Natural killer cell treated with Interleukin-12 subunit alpha and Interleukin-12 subunit beta and Interleukin-15 and Interleukin-18, amount 100 ng/mL, for 72 hours (primary cell): ENCODE measurements at places on chromosomes 2 and 18. TPM values are rescaled to one million over a fixed set of nuclear protein-coding genes. Genes with fewer than 3 reads are reported as not detected.
A peak's percentile ranks its signal among the peaks of the same experiment; 100 is the strongest.

GRCh38 chr2:120231974-120232635 lies 8.9 kb upstream of the TMEM185B start:
- H3K36me3 ChIP-seq = no peaks in the 10 kb centered on the region
- DNase-seq = peak; percentile 90
- H3K4me3 ChIP-seq = peak overlapping the region; percentile 97
- H3K4me1 ChIP-seq = peaks cover 41% of the 10 kb centered on the region
- no peaks in the 10 kb centered on the region for H3K27me3 ChIP-seq
- H3K27ac ChIP-seq = peak overlapping the region; percentile 100

GRCh38 chr2:102276549-102277201 lies 34.7 kb upstream of the IL1RL1 start:
- peaks cover 63% of the 10 kb centered on the region for H3K4me1 ChIP-seq
- no peaks in the 10 kb centered on the region for H3K27me3 ChIP-seq
- peaks cover 23% of the 10 kb centered on the region for H3K36me3 ChIP-seq
- peak overlapping the region; percentile 69 for H3K4me3 ChIP-seq
- peak overlapping the region; percentile 83 for H3K27ac ChIP-seq

GRCh38 chr18:36419188-36419899 lies 121.8 kb downstream of the FHOD3 start:
- no peaks in the 10 kb centered on the region for H3K36me3 ChIP-seq
- H3K27ac ChIP-seq = no peak overlapping the region

Gene FBLN7
- 0.38 TPM for total RNA-seq

Gene SPATA3
- total RNA-seq = not detected

GRCh38 chr2:62305421-62306176 lies 109.7 kb downstream of the B3GNT2 start:
- H3K4me3 ChIP-seq = peak overlapping the region; percentile 95
- H3K4me1 ChIP-seq = peaks cover 69% of the 10 kb centered on the region
- no peaks in the 10 kb centered on the region for H3K36me3 ChIP-seq
- no peaks in the 10 kb centered on the region for H3K27me3 ChIP-seq

- H3K4me1 ChIP-seq = peaks cover 25% of the 10 kb centered on the region
- no peak overlapping the region for H3K27ac ChIP-seq
- peaks cover 16% of the 10 kb centered on the region for H3K36me3 ChIP-seq
- peaks cover 82% of the 10 kb centered on the region for H3K27me3 ChIP-seq
Observed at GRCh38 chr2:222303828-222304736, 5.3 kb upstream of the PAX3 start.

DNA sequence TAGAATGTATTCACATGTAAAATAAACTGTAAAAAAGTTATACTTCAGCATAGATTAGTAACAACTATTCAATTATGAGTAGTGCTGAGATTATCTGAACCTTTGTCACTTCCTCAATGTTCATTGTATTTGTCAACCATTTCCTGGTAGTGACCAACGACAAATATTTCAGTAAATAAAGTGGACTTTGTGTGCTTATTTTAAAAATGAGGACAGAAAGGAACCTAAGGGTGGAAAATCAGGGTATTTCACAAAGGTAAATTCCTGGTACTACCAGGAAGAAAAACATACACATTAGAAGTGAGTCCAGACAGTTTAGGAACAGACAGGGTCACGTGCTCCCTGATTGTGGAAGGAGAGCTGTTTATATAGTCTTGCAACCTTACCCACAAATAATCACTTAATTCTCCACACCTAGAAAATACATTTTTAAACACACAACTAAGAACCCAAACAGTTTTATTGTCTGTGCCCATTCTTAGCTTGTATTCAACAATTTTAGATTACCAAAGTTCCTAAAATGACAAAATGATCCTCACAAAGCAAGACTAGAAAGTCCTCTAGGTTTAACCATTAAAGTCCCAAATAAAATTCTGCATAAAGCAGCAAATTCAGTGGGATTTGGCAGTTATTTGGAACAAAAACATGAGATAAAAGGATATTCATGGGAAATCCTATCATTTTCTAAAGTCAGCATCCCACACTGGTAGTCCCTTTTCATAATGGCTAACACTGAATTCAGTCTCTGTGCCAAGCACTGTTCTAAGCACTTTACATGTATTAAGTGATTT lies 28.2 kb downstream of the PELI1 start:
- peak overlapping the region; percentile 52 for H3K4me3 ChIP-seq
- H3K27me3 ChIP-seq = no peaks in the 10 kb centered on the region

GRCh38 chr18:10508591-10508990 lies 17.2 kb upstream of the NAPG start:
- H3K4me3 ChIP-seq = no peak overlapping the region
- no peak overlapping the region for H3K27ac ChIP-seq
- no peak for DNase-seq

- no peak overlapping the region for H3K27ac ChIP-seq
- H3K36me3 ChIP-seq = no peaks in the 10 kb centered on the region
- DNase-seq = no peak
- no peaks in the 10 kb centered on the region for H3K27me3 ChIP-seq
Observed at GRCh38 chr18:10157706-10158105, 243.9 kb downstream of the VAPA start.

DNA sequence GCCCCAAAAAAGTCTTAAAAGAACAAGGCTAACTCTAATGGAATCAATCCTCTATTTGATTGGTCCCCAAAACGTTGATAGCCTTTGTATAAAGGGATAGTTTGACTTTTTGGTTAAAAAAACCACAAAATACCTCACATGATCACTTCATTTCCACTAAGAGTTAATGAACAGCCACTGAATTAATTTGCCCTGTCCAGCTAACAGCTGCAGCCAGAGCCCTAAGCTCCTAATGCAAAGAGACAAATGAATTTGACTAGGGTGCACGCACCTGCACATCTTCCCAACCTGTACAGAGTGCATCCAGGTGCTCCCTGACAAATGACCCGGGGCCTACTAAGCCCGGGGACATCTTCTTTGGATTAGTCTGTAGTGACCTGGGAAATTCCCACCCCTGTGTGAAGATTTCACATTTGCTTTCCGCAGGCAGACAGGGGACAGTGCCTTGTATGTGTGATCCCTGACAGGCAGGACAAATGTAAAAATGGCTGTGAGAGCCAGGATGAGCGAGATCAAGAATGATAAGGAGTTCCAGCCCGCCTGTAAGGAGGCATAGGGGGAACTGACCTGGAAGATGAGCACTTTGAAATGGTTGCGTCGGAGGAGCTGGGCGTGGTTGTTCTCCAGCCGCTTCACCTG lies 893 bp downstream of the CAVIN2 start:
- H3K27ac ChIP-seq = no peak overlapping the region
- no peak overlapping the region for H3K4me3 ChIP-seq
- H3K4me1 ChIP-seq = no peaks in the 10 kb centered on the region
- DNase-seq = no peak
- peaks cover 35% of the 10 kb centered on the region for H3K27me3 ChIP-seq

- H3K27ac ChIP-seq = no peak overlapping the region
- H3K4me3 ChIP-seq = no peak overlapping the region
- H3K36me3 ChIP-seq = no peaks in the 10 kb centered on the region
Observed at GRCh38 chr18:67854340-67854739, 337.8 kb upstream of the DSEL start.

Gene CD8B2
- total RNA-seq = 0.61 TPM

Gene NFU1
- 25.3 TPM for total RNA-seq

GRCh38 chr2:121355488-121355887 lies 70.5 kb upstream of the TFCP2L1 start:
- no peaks in the 10 kb centered on the region for H3K27me3 ChIP-seq
- peaks cover 8% of the 10 kb centered on the region for H3K4me1 ChIP-seq
- no peak for DNase-seq
- no peak overlapping the region for H3K4me3 ChIP-seq

Gene KIAA2012
- not detected for total RNA-seq

DNA sequence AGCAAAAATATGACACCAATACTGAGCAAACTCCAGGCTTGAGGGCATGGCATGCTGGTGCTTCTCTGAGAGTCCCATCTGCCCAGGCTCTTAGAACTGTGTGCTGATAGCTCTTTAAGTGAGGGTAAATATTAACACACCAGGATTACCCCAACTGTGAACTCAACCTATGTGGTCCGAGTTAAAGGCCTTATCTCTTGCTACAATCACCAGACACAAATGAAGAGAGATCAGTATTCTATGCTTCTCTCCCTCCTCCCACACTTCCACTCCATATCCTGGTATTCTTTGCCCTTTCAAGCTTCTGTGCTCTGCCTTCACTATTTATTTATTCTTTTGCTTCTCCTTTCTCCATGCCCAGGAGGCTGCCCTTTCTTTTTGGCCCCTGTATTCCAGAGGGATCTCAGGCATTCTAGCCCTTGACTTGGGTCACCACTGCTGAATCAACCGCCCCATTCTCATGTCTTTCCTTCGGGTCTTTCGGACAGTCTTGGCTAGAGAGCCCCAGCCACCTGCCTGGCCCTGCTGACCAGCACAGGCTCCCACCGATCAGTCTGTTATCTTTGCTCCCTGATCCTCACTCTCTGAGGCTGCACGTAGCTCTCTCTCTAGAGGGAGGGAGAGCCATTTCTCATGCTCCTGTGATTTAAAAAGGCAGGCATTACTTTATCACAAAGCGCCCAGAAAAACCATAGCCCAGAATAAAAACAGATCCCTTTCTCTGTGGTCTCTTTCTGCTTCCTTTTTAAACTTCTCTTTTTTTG lies 17.2 kb upstream of the HK2 start:
- H3K4me1 ChIP-seq = peaks cover 4% of the 10 kb centered on the region
- H3K36me3 ChIP-seq = no peaks in the 10 kb centered on the region
- H3K27ac ChIP-seq = peak overlapping the region; percentile 15
- H3K4me3 ChIP-seq = peak overlapping the region; percentile 10

GRCh38 chr18:36378205-36378604 lies 80.7 kb downstream of the FHOD3 start:
- H3K4me1 ChIP-seq = no peaks in the 10 kb centered on the region
- no peak overlapping the region for H3K27ac ChIP-seq
- DNase-seq = no peak
- H3K36me3 ChIP-seq = no peaks in the 10 kb centered on the region

DNA sequence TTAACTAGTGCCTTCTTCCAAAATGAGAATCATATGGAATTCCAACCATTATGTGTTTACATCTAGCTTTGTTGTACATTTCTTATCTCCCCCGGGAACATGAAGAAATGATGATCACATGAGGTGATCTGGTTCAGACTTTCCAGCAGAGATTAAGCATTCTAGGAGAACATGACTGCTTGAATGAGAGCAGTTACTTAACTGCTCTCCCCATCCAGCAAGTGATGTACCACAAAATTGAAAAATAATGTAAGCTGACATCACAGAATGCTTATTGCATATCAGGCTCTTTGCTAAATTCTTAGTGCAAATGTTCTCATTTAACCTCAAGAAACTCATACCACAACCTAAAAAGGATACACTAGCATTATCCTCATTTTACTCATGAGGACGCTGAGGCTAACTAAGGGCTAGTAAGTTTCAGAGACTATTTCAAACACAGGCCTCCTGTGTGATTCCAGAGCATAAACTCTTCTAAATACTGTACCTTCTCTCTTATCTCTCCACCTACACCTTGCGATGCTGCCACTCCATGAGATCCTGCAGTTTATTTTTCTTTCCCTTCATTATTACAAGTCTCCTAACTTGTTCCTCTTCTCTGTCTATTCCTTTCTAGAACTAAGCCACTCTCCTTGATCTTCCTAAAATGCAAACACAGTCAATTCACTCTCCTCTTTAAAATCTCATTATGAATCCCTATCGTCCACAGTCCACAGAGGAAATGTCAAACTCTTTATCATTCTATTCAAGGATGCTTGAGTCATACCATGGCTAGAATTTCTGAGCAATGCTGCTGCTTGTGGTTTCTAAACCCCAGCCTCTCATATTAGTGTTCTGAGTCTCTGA lies 1224.8 kb upstream of the ZEB2 start:
- H3K27me3 ChIP-seq = peaks cover 23% of the 10 kb centered on the region
- H3K27ac ChIP-seq = peak overlapping the region; percentile 72
- peaks cover 40% of the 10 kb centered on the region for H3K4me1 ChIP-seq

Gene SMARCAL1
- total RNA-seq = 21.1 TPM

DNA sequence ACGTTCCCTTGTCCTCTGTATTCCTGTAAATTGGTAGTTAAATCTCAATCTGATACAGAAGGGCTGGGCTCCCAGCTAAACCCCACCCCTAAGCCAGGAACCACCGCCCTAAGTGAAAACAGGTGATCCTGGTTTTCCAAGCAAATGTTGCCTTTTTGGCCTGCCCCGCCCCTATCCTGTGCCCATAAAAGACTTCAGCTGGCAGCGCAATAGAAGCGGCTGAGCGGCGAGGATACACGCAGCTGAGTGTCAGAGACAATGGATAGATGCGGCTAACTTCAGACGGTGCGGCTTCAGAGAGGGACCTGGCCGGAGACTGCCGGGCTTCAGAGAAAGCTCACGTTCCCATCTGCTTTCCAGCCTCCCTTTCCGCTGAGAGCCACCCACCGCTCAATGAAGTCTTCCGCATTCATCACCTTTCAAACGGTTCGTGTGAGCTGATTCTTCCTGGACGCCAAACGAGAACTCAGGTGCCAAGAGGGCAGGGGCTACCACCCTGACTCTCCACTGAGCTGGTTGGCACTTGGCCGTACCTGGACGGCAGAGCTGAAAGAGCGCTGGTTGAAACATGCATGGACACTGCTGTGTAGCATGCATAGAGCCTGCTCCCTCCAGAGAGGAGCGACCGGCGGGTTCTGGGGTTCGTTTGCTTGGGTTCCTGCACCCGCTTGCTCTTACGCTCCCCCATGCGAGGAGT lies 49.5 kb upstream of the POLE4 start:
- peaks cover 51% of the 10 kb centered on the region for H3K27me3 ChIP-seq
- no peak overlapping the region for H3K4me3 ChIP-seq
- peaks cover 2% of the 10 kb centered on the region for H3K4me1 ChIP-seq

GRCh38 chr2:47282621-47283272 lies 120.2 kb upstream of the MSH2 start:
- H3K36me3 ChIP-seq = no peaks in the 10 kb centered on the region
- DNase-seq = no peak
- H3K27me3 ChIP-seq = peaks cover 8% of the 10 kb centered on the region

- peaks cover 27% of the 10 kb centered on the region for H3K27me3 ChIP-seq
- H3K4me3 ChIP-seq = no peak overlapping the region
- peaks cover 5% of the 10 kb centered on the region for H3K36me3 ChIP-seq
- no peaks in the 10 kb centered on the region for H3K4me1 ChIP-seq
- H3K27ac ChIP-seq = no peak overlapping the region
Observed at GRCh38 chr2:9065901-9066300, 62.4 kb upstream of the MBOAT2 start.

DNA sequence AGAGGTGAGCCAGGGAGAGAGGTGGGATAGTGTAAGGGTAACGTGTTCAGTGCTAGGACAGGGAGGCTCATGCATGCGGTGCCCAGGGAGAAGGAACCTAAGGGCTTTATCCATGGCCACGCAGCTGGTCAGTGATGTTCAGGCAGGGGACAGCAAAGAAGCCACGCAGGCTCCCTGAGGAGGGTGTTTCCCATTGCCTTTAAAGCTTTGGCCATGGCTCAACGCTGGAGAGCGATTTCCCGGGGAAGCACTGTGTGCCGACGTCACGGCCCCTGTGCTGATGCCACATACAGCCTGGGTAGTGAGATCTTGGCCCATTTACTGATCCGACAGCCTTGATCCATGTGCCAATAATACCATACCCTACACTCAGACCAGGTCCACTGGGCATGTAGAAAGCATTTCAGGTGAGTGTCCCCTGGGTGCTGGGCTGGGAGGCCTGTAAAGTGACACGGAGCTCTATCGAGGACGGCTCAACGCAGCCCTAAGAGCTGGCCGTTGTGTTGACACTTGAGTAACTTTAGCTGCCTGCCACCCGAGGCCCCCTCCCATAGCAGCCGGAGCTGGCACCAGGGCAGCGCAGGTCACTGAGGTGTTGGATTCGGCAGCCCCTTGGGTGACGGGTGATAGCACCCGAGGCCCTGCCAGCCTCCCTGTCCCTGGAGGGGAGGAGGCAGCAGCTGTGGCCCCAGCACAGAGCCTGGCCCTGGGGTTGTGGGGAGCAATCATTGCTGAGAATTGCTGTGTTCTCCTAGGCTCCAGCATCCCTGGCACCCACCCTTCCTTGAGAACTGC lies 41.4 kb downstream of the PDIA6 start:
- no peak overlapping the region for H3K27ac ChIP-seq
- no peaks in the 10 kb centered on the region for H3K4me1 ChIP-seq
- no peaks in the 10 kb centered on the region for H3K27me3 ChIP-seq
